ENCODE measurements at places on chromosomes 3 and 15.

GRCh38 chr15:64845183-64845611, 3.5 kb downstream of the PLEKHO2 start:
- DNase-seq = no peak

DNA sequence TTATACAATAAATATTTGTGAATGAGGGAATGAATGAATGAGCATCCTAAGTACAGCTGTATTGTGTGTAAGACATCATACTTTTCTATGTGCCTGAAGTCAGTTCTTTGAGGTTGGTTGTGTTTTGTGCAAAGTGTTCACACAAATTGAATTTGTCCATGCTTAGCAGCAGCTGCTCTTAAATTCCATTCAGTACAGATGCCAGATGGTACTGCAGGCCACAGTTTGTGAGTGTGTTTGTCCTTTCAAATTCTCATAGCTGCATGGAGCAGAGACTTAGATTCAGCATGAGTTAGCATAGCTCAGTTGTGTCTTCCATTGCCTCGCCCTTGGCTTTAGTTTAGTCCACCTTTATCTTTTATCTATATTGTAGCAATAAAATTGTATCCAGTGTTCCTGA, 3.8 kb upstream of the ZNF385D start:
- no peak for DNase-seq

DNA sequence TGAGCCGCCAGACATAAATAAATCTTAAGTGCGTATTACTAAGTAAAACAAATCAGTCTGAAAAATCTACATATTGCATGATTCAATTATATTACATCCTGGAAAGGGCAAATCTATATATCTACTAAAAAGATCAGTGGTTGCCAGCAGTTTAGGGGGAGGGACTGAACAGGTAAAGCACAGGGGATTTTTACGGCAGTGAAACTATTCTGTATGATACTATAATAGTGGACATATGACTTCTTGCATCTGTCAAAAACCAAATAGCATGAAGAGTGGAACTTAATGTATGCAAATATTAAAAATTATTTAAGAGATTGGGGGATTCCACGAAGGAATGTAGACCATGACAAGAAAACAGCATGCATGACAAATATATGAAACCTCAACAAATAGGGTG, 111.6 kb downstream of the MYO9A start:
- no peak for DNase-seq

DNA sequence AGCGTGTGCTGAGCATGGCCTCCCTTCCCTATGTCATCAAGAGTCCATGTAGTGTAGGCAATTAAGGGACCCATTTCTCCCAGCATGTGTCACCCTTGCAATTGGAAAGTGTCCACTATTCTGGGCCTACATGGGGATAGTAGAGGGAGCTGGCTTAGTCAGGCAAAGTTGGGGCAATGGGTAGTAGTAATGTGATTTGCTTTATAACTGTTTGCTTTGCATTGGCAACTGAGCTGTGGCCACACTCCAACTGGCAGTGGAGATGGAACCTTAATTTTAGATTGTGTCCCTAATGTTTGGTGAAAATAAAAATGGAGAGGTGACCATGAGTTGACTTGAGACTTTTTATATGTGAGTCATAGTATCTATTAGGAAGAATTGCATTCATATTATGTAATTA, 97.7 kb upstream of the SAMMSON start:
- no peak for DNase-seq

DNA sequence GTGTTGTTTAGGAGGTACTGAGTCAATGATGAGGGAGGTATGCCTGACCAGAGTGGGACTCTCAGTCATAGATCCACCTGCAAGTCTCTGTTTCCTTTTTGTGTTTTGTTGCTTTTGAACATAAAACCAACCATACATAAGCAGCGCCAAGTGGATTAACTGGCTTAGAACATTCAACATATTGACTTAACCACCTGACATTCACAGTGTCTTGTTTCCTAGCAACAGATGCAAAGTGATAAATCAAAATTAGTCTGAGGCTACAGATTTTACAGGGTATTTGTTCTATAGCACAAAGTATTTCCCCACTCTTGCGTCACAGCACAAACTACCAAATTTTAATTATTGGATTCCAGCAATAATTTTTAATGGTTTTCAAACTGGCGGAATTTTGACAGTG, 283.8 kb downstream of the BBX start:
- DNase-seq = no peak

Measured in COLO829 (cell line).